ENCODE measurements at places on chromosomes 11 and 22. TPM values are rescaled to one million over a fixed set of nuclear protein-coding genes. Genes with fewer than 3 reads are reported as not detected.
A peak's percentile ranks its signal among the peaks of the same experiment; 100 is the strongest.

The DDTL gene
- total RNA-seq: not detected

The OR4C15 gene
- not detected for total RNA-seq

The NNMT gene
- 10.6 TPM for total RNA-seq

DNA sequence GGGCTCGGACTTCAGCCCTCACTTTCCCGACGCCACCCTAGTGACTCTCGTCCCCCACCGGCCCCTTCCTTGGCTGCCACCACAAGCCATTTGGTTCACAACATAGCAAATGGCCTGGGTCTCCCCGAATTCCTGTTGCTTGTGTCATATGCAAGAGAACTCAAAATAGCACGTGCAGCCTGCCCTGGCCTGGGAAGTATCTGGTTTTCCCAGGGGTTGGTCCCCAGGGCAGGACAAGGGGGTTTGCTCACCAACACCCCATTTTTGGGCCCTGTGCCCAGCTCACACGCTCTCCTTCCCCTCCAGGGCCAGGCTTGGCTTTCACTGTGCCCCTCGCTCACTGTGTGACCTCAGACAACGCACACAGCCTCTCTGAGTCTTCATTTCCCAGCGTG, 12.8 kb upstream of the TPCN2 start:
- DNase-seq: peak; percentile 68

The SRSF8 gene
- total RNA-seq: 32.5 TPM

The IL17RA gene
- 12.8 TPM for total RNA-seq

The SCO2 gene
- 4.8 TPM for total RNA-seq

DNA sequence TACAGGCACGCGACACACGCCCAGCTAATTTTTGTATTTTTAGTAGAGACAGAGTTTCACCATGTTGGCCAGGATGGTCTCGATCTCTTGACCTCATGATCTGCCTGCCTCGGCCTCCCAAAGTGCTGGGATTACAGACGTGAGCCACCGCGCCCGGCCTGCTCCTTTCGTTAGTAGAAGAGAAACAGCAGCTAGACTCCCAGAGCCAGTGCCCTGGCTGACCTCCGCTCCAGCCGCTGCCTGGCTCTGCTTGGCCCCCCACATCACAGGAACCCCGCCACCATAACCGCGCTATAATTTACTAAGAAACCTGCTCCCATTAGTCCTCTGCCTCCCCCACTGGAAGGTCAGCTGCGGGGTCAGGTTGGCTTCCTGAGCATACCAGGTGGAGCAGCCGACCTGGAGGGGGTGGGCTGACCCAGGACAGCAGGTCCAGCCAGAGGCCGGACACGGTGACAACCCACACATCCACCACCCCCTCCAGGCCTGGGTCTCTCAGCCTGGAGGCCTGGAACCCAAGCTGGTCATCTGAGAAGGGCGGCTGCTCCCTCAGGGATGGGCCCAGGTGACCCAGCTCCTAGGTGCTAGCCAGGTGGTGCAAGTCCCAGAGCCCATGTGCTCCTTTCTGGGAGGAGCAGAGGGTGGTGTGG, 7.5 kb upstream of the POLDIP3 start:
- DNase-seq: no peak

DNA sequence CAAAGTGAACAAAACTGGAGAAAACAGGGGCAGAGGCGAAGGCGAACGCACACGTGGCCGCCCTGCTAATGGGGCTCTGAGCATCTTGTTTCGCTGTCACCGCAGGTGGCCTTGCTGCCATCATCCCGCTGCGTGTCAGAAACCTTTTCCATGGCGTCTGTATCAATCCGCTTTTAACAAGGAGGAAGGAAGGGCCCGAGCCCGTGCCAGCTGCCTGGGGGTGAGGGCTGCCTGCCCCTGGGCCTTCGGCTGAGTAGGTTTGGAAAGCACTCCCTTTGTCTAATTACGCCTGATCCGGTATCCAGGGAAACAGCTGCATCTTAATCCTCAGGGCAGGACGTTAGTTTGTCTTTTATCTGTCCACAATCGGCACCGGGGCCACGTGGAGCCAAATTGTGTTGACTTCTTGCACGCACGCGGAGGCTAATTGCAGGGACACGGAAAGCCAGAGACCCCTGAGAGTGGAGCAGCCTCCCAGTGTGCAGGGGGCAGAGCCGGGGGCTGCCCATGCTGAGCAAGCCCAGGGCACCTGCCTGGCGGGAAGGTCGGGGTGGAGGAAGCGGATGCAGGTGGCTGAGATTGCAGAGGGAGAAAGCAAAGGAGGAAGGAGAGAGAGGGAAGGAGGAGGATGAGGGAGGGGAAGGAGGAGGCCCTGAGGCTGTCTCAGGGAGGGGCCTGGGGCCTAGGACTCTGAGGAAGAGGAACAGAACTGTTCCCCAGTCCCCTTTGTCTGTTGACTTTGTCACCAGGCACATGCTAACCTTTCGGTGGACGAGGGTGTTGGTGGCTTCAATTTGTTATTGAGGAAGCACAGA, 19.2 kb upstream of the TH start:
- no peak for DNase-seq

DNA sequence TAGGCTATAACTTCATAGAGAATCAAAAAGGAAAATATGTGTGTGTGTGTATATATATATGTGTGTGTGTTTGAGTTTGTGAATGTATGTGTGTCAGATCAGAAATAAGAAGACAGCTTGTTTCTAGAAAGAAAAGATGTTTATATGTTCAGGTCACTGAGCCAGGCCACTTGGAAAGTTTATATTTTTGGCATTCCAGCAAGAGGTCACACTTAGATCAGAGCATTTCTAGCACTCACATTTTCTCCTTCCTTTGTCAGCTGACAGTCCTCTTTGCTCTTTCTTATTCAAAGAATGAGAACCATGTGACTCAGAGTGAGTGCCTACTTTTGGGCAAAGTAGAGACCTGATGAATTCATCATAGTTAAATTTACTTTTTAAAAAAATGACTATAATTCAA, 22.9 kb downstream of the RAB38 start:
- DNase-seq: no peak

Data from testis (tissue), 5 donors.